NT2/D1 (cell line): ENCODE measurements at places on chromosomes 3 and 15.

DNA sequence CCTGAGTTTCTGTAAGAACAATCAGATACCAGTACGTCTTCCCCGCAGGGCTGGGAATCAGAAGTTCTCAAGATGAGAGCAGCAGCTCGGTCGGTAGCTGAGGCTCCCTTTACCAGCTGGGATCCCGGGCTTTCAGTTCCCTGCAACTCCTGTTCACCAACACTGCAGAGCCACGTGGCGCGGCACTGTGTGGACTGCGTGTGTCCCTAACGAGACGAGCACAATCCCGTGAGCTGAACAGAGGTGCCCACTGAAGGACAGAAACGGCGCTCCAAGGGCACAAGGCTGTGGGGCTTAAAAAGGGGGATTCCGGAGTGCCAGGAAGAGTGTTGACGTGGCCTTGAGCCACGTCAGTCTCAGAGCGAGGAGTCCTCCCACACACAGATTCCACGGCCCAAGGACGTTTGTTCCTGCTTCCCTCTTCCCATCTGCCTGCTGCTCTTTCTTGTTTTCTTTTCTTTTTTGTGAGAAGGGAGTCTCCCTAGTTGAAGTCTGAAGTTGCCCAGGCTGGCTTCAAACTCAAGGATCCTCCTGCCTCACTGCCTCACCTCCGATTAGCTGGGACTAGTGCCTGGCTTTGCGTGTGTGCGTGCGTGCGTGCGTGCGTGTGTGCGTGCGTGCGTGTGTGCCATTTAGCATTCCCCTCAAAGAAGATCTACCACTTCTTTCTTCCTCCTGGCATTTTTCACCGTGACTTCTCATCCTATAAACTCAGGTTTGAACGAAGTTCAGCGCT lies 37.1 kb upstream of the RPL35A start:
- DNase-seq: no peak

GRCh38 chr3:171228240-171228639 lies 201.7 kb upstream of the SLC2A2 start:
- no peak for DNase-seq

DNA sequence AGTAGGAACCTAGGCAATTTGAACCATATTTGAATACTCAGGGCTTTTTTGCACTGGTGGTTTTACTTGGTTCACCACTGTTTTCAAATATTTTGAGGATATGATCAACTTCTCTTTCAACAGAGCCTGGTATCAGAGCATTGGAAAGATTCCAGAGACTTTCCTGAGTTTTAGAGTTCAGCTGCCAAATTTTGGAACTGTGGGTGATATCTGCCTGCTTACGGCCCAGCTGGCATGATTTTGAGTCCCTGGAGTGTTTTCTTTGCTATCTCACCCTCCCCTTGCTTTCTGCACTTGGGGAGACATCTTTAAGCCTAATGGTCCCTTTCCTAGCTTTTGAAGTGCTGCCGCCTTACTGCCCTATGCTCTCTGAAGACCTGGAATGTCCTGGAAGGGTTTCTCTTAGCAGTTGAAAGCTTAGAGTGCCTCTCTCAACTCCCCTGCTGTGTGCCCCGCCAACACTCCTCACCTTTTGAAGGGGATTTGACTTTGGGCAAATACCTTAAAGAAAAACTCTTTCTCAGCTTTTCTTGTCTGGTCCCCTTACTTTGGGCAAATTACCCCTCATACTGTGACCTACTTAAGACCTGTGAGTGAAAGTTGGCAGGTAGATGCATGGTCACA lies 539.1 kb downstream of the MFSD1 start:
- no peak for DNase-seq

DNA sequence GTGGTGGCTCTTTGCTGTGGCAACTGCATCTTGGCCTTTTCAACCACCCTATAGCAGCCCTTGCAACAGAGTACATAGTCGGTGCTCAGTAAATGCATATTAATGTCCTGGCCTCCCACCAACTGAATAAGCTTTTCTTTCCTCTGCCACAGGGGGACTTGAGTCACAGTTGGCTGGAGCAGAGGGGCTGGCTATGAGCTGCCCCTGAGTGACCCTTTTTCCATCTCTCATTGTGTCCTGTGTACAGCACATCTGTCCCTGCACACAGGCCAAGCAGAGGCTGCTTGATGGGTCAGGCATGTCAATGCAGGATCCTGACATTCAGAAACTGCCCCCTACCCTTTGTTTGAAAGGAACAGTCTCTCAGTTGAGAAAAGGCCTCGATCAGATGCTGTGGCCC lies 22.4 kb downstream of the SPSB4 start:
- no peak for DNase-seq

DNA sequence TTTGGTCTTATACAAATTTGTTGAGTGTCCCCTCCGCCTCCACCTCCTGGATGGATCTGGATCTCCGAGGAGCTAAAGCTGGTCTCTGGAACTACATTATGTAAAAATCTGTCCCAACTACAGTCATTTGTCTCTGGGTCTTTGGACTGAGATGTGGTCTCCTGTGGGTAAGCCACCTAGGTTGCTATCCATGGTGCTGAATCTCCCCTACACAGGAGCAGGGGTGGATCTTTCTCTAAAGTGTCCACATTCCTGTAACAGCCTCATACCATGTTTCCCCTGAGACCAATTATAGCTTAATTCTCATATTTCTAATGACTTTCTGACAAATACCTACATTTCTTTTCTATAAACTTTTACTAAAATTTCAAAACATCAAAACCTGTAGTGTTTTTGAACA lies 625.8 kb downstream of the TAFA4 start:
- peak; percentile 56 for DNase-seq

- peak; percentile 22 for DNase-seq
These were observed 7.5 kb downstream of the GOLIM4 start for GRCh38 chr3:168088106-168088720.

DNA sequence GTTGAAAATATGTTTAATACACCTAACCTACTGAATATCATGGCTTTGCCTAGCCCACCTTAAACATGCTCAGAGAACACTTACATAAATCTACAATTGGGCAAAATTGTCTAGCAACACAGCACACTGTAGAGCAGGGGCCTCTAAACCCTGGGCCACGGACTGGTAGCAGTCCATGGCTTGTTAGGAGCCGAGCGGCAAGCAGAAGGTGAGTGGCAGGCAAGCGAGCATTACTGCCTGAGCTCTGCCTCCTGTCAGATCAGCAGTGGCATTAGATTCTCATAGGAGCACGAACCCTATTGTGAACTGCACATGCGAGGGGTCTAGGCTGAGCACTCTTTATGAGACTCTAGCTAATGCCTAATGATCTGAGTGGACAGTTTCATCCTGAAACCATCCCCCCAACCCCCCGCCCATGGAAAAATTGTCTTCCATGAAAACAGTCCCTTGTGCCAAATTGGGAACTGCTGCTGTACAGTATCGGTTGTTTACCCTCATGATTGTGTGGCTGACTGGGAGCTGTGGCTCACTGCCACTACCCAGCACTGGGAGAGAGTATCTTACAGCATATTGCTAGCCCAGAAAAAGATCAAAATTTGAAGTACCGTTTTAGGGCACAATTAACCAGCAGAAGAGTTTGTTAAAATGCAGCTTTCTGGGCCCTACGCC lies 26.1 kb downstream of the CMSS1 start:
- no peak for DNase-seq

DNA sequence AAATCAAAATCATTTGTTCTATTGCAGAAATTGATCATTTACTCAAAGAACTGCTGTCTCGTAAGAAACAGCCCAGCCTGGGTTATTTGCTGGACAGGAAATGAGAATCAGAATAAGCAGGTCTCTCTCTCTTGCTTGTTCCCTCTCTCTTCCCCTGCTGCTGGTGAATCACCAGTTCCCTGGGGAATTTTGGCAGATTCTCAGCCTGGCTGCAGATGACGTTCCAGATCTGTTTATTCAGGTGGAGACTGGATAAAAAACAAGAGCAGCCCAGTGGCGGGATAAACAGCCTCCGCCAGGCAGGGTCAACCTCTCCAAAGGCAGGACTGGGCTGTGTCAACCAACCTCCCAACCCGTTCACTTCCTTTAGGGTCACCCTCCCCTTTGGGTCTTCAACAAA lies 72.1 kb downstream of the LRIG1 start:
- DNase-seq: no peak

DNA sequence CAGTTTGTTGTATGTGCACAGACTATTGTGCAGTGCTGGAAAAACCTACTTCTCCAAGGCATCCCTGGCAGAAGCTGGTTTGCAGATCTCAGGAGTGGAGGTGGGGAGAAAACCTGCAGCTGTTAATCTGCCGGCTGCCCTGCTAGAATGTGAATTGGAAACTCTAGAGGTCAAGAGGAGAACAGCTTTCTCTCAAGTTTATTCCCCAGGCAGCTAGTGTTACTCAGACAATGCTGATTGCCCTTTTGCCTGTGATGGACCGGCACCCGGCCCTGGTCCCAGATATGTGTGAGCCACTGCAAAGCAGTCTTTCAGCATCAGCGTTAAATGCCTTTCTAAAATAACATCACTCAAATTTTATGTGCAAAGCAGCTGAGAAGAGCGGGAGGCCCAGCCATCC lies 129.7 kb upstream of the TPM1 start:
- DNase-seq: peak; percentile 33

DNA sequence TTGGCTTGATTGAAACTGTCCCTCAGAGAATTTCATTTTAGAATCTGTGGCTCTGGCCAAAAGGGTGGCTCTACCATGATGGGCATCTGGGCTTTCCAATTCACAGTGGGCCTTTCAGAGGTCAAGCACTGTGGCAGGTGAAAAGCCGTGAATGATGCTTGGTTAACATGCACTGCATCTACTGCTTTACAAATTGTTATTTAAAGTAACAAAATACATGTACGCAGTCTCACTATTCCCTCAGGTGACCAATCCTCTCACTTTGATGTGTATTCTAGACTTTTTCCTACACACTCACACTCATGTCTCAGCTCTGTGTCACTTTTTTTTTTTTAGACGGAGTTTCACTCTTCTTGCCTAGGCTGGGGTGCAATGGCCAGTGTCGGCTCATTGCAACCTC lies 70.5 kb downstream of the MGLL start:
- DNase-seq: no peak

- no peak for DNase-seq
These were observed 41.3 kb upstream of the ETV5 start for GRCh38 chr3:186150041-186150830.

DNA sequence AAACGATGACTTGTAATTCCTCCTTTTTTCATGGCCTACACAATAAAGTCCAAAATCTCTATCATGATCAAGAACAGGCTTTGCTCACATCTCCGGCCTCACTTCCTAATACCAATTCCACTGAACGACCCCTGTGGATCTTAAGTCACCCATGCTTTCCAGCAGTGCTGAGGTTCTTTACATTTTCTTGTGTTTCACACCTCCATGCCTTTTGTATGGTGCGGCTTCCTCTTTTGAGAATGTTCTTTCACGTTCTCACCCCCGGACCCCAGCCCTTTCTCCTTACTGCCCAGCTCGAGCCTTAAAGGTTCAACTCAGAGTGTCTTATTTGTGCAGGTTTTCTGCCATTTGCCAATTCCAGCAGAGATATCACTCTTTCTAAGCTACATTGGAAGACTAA lies 70.1 kb downstream of the CSNK1G1 start:
- no peak for DNase-seq

GRCh38 chr3:79555655-79556054 lies 212.1 kb downstream of the ROBO1 start:
- DNase-seq: no peak

DNA sequence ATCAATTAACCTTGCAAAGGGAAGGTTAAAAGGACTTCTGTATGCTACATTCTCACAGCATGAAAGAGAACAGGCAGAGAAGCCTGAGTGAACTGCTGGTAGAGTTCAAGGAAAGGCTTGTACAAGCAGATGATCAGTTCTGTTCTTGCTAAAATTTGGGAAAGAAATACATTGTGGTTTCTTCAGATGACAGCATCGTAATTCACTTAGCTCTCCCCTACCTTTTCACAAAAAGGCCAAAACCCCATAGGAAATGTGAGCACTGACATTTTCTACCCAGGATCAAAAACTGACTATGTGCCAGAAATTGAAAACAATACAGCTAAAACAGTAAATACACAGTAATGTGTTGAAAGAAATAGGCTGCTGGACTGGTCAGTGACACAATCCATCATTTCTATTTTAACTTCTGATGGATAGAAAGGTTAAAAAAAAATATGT lies 216.4 kb downstream of the DPH6 start:
- no peak for DNase-seq

DNA sequence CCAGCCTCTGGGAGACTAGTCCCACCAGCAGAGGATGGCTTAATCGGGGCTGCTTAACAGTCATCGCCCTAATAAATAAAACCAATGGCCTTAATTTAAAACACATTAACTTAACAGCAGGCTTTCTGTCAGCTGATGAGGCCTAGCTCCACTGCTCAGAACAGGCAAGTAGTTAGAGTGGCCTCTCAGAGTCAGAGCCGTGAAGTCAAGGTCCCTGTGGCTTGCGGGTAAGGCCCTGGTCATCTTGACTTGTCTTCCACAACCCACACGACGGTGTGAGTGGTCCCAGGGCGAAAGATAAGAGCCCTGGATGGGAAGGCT lies 11.8 kb downstream of the XXYLT1 start:
- DNase-seq: no peak

- no peak for DNase-seq
These were observed 7.7 kb downstream of the CAPN3 start for GRCh38 chr15:42367041-42367440.

- DNase-seq: no peak
These were observed 699 bp downstream of the MEGF11 start for GRCh38 chr15:66252685-66253417.

- DNase-seq: peak; percentile 60
These were observed at the start of gene ADPRH for GRCh38 chr3:119579366-119580066. Gene ADPRH (plus strand): TSS chr3:119579492. CDS start chr3:119582170, 2,678 bp downstream.

GRCh38 chr3:14947100-14947885 lies at the start of gene NR2C2:
Gene NR2C2 (plus strand): TSS chr3:14947583. CDS start chr3:15003915, 56,332 bp downstream.
- peak; percentile 61 for DNase-seq

DNA sequence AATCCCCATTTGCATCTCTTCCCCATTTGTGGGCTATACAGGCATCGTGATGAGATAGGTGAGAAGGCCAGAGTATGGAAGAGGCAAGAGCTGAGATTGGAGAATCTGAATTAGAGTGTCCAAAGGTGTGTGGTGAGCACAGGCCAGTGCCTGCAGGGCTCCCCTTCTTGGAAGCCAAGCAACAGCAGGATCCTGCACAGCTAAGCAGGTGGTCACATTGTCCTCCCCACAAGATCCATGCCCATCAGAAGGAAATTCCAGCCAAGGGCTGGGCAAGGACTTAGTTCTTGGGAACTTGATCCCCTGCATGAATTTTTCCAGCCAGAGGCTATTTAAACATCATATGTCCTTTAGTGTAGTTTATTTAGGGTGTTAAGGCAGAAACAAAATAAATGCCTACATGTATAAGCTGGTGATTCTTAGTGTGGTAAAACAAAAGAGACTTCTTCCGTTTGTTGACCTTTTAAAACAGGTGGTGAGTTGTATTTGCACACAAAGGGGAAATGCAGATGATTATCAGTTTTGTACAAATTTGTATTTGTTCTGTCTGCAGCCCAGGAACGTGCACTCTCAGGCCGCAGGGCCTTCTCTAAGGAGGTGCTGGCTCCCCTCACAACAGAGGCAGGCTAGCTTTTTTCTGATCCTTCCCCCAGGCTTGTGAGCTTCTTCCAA lies 110.2 kb downstream of the PLCL2 start:
- no peak for DNase-seq

DNA sequence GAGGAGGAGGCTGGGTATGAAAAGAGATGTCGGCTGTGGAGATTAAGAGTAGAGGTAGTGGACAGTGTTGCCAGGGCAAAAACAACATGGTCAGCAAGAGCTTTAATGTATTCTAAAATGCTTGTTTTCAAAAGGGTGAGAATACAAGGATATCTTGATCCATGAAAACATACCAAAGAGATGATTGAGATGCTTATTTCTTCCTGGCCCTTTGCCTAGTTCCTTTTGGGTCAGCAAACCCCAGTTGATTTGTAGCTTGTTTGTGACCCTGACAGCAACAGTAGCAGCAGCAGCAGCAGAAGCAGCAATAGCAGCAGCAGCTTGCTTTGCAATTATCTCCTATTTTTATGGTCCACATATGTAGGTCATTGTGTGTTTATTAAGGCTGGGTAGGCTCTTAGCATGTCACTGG lies 337.3 kb downstream of the LPP start:
- no peak for DNase-seq
